ENCODE measurements at places on chromosomes 16 and 17.
A peak's percentile ranks its signal among the peaks of the same experiment; 100 is the strongest.

DNA sequence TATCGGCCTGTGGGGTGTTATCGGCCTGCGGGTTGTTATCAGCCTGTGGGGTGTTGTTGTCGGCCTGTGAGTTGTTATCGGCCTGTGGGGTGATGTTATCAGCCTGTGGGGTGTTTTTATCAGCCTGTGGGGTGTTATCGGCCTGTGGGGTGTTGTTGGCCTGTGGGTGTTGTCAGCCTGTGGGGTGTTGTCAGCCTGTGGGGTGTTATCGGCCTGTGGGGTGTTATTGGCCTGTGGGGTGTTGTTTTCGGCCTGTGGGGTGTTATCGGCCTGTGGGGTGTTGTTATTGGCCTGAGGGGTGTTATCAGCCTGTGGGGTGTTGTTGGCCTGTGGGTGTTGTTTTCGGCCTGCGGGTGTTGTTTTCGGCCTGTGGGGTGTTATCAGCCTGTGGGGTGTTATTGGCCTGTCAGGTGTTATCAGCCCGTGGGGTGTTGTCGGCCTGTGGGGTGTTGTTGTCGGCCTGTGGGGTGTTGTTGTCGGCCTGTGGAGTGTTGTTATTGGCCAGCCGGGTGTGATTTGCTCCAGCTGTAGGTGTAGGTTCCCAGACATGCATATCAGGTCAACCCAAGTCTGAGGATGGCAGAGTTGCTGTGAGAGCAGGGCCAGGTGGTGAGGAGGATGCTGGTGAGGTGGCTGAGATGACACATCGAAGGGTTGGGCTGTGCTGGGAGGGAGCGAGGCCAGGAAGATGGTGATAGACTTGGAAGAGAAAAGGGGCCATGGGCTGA is 7.1 kb downstream of the TRARG1 start:
- DNase-seq: no peak

DNA sequence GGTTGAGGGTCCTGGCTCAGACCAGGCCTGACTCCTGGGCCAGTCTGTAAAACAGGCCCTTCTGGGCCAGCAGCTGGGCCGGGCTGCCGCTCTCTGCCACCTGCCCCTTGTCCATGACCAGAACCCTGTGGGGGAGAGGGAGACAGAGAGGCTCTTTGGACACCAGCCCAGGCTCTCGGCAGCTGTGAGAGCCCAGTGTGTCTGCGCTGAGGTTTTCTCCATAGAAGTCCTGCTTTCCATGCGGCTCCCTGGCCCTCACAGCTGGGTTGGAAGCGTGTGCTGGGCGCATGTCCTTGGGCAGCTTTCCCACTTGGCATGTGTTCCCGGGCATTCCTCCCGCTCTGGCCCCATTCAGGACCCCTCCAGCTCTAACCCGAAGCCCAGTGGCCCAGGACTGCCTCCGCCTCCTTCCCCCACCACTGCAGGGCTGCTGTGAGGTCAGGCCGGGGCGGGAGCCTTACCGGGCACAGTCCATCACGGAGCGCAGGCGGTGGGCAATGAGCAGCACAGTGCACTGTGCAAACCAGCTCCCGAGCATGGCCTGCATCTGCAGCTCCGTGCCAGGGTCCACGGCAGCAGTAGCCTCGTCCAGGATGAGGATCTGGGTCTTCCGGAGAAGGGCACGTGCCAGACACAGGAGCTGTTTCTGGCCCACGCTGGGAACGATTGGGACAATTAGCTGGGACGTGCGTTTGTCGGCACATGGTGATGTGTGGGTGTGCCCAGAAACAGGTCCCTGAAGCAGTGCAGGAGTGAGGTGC is 73.0 kb downstream of the ABCC6 start:
- DNase-seq: no peak

DNA sequence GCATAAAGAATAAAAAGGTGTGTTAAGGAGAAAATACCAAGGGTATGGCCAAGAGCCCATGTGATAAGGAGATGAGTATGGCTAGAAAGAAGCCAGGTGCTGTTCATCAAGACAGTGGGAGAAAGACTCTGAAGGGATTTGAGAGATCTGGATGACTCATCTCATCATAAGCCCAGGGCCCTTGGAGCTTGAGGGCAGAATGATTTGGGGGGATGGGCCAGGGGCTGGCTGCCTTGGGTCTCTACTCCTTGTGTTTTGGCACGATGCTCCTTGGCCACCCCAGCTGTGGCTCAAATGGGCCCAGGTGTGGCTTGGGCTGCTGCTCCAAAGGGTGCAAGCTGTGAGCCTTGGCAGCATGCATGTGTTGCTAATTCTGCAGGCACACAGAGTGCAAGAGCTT is 14.5 kb upstream of the TNFRSF13B start:
- DNase-seq: peak; percentile 60

DNA sequence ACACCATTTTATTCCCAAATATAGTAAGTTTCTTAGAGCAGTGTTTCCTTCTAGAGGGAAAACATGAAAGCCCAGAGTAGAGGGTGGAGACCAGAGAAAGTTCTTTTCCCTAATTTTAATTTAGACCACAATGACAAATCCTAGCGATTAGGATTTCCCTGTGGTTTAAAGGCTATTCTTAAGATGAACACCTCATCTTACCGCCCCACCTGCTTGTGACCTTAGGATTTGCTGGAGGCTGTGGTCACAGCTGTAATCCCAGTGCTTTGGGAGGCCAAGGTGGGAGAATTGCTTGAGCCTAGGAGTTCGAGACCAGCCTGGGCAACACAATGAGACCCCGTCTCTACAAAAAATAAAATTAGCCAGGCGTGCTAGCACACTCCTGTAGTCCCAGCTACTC is 51.1 kb downstream of the GPRC5B start:
- DNase-seq: no peak

GRCh38 chr17:31497994-31498826 is 106.7 kb downstream of the RAB11FIP4 start:
- DNase-seq: no peak

DNA sequence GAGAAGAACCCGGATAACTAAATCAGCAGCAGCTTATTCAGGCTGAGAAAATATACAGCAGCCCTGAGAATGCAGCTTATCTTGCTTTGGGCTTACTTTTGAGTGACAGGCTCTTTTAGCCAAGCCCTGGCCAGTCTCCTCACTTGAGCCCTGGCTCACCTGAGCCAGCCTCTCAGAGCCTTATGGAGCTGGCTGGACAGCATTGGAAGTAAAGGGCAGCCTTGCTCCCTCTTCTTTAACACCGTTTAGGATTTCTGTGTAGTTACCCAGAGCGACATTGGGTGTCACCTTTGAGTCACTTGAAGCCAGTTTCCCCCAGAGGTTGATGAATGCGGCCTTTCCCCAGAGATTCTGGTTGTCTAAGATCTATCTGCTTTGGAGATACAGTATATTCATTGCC is 7.7 kb upstream of the NPIPB2 start:
- peak; percentile 68 for DNase-seq

GRCh38 chr17:39751016-39751543 is 13.3 kb downstream of the GRB7 start:
- no peak for DNase-seq

DNA sequence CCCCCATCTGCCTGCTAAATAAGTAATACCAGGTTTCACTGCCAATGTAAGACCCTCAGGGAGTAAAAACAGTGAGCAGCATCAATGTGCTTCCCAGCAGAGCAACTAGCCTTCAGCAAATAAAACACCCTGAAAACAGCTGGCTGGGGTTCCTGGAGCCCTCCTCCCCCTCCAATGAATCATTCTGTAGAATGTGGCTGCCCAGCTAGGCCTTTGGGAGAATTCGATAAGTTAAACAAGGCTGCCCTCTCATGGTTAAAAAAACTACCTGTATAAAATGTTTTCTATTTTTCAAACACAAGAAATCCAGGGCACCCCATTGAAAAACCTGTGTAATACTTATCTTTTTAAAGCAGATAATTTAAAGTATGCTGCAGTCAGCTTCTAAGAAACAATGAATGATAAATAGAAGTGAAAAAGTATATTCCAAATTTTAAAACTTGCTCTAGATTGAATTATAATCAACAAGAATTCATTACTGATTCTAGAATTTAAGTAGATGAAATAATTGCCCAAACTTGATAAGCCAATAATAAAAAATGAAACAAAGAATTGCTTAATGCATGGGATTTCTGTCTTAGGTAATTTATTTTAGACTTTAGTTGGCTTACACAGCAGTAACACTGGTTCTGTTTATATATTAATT is 9.4 kb upstream of the TOM1L1 start:
- peak; percentile 86 for DNase-seq

GRCh38 chr16:60682219-60682618 is 1354.0 kb downstream of the CDH8 start:
- DNase-seq: no peak

- no peak for DNase-seq
Measured at GRCh38 chr16:27739606-27740357, 189.8 kb downstream of the KATNIP start.

DNA sequence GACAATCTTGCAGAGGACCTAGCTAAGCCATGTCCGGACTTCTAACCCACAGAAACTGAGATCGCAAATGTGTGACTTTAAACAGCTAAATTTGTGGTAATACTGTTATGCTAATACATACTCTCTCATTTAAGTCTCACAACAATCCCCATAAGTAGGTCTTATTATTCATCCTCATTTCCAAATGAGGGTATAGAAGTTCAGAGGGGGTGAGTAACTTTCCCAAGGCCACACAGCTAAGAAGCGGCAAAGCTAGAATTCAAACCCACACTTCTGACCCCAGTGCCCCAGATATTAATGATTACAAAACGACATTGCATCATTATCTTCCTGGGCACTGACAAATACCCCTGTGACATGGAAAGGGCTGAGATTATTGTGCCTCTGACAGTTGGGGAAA is 81.4 kb downstream of the CNGB1 start:
- no peak for DNase-seq

DNA sequence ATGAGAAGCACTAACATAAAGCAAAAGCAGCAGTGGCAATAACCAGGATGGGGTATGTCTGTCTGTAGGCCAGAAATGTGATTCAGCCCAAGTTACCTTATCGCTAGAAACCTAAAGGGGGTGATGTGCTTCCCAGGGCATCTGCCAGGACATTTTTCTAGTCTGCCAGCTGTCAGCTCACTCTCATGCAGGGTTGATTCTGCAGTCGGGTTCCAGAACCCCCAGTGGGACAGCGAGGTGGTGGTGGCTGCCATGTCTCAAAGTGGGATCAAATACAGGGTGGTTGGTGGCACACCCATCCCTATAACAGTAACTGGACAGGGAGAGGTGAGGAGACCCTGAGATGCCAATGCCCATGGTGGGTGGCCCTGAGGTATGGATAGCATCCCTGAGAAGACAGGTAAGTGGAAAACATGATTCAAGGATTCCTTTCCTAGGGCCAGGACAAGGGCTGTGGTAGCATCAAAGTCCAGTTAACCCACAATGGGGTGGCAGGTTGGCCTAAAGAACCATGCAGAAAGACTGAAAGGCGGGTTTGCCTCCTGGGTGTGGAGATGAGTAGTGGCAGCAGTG is 84.3 kb downstream of the TNFRSF13B start:
- no peak for DNase-seq

- no peak for DNase-seq
Measured at GRCh38 chr16:8631818-8632465, 10.4 kb downstream of the METTL22 start.

- DNase-seq: no peak
Measured at GRCh38 chr16:86709902-86710601, 131.7 kb downstream of the FOXL1 start.

GRCh38 chr17:10139577-10139976 is 58.8 kb downstream of the GAS7 start:
- no peak for DNase-seq

DNA sequence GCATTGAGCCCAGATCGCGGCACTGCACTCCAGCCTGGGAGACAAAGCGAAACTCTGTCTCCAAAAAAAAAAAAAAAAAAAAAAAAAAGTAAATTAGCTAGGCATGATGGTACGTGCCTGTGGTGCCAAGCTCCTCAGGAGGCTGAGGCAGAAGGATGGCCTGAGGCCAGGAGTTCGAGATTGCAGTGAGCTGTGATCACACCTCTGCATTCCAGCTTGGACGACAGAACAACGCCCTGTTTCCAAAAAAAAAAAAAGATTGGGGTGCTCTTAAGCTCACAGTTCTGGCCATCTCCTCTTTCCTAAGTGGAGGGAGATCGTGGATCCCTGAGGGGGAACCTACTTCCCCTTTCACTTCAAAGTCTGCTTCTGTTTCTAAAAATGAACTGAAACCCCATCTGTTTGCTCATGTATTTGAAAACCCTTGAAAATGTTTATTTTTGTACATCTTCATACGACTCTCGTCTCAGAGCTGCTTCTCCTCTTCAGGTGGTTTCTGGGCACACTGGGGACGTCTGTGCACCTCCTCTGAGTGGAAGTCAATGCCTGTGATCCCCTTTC is 138.8 kb downstream of the PRKCA start:
- no peak for DNase-seq

DNA sequence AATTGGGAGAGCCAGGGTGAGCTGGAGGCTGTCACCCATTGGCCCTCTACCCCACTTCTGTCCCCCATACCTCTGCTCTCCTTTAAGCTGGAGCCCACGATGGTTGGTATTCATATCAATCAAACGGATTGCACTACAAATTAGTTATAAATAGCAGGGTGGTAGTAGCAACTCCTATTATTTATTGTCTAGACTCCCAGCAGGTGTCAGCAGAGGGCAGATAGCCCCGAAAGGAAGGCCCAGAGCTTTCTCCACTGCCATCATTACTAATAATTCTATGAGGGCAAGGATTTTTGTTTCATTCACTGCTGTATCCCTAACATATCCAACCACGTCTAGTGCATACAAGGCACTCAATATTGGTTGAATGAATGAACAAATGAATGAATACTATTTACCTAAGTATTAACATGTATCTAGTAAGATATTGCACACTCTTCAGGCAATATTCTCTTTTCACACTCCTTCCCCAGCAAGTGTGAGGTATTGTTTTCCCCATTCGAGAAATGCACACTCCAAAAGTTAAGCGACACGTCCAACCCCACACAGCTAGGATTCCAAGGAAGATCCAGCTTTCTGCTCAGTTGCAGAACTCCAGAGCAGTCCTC is 6.3 kb downstream of the C17orf50 start:
- peak; percentile 72 for DNase-seq

GRCh38 chr16:12498077-12498476 is 305.6 kb downstream of the CPPED1 start:
- no peak for DNase-seq

DNA sequence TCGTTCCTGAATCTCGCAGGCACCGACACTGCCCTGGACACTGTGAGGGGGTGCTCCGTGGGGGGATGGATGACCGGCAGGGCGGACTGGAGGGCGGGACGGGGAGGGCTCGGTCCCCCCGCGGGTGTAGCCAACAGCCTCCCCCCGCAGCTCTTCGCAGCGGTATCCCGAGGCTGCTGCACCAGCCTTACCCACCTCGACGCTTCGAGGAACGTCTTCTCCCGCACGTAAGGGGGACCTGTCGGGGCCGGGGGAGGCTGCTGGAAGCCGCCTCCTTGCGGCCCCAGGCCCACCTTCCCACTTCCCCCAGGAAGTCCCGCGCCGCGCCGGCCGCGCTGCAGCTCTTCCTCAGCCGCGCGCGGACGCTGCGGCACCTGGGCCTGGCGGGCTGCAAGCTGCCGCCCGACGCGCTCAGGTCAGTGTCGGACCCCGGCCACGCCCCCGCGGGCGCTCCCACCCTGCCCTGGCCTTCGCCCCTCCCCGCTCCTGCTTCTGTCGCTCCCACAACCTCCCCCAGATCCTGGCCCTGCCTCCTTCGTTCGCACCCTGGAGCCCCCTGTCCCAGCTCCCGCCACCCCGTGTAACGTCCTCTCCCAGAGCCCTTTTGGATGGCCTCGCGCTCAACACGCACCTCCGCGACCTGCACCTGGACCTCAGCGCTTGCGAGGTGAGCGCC is 3.3 kb downstream of the CARMIL2 start:
- DNase-seq: no peak

All from ELR (cell line).